ENCODE measurements at places on chromosomes 7 and 10.

- DNase-seq, result no peak
These were observed 29.5 kb upstream of the COBL start for GRCh38 chr7:51346126-51346525.

DNA sequence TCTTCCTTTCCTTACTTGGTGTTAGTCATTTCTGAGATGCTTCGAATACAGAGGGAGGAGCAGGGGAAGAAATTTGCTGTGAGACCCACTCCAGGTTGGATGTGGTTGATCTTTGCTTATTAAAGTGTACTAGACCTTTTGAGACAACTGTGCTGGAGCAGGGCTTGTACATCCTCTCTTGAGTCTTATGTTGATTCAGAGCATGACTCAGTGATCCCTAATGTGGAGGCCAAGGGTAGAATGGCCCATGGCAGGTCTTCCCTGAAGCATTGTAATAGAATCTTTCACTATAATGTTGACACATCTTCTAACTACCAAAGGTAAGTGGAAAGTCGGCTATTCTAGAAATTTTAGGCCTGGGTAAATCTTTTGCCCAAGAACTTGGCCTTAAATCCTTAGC is 17.0 kb upstream of the SFR1 start:
- no peak for DNase-seq

DNA sequence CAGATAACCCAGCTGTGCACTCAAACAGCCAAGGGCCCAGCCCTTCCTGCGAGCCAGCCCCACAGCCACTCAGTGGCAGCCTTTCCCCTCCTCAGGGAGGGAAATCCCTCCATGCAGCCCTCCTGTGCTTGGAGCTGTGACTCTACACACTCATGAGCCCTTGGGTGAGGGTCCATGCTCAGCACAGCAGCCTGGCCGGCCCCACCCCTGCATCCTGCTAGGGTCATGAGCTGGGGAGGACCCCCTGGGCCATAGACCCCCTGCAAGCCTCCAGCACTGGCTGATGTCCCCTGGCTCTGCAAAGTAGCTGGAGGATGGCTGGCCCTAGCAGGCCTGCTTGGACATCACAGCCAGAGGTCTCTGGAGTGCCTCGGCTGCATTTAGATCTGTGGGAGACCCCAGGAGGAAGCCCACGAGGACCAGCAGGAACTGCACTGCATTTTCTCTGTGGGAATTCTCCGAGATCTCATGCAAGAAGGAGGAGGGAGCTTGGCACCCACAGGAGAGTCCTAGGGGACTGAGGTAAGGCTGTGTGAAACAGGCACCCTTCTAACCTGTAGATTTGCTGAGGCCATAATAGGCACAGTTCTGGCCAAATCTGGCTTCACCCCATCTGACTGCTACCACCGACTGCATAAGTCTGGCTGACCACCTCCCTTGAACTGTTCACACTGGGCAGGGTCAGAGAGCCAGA is 17.4 kb downstream of the TMEM273 start:
- DNase-seq, result no peak

DNA sequence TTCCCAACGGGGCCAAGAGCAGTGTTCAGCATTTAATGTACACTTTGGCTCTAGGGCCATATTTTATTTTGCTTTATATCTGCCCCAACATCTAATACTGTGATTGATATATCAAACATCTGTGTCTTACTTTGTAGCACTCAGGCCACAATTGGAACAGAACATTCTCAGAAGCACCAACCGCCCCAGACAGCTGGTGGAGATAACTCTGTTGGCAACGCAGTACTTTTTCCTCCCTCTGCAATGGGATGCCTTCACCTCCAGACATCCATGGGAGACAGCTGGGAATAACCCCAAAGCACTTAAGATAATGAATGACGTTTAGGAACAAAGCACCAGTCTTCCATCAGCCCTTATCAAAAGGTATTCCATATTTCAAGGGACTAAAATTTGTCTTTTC is 57.4 kb downstream of the PIP4K2A start:
- no peak for DNase-seq

DNA sequence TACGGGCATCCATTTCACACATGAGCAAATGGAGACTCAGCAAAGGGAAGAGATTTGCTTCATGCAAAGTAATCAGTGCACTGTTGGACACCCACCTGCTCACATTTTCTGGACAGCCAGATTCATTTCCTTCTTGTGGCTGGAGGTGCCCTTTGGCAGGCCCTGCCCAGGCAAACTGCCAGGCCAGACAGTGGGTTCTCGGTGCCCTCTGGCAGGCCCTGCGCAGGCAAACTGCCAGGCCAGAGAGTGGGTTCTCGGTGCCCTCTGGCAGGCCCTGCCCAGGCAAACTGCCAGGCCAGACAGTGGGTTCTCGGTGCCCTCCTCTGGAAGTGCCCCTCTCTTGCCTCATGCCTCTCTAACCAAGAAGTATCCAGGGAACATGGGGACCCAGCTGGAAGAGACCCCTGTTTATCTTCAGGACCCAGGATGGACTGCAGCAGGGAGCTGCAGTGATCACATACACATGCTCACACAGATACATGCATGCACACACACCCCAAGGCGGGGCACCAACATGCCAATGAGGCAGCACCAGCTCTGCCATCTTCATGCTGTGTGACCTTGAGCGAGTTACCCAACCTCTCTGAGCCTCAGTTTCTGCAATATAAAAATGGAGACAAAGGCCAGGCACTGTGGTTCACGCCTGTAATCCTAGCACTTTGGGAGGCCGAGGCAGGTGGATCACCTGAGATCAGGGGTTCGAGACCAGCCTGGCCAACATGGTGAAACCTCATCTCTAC is 67.1 kb downstream of the OAT start:
- DNase-seq, result no peak

- DNase-seq, result no peak
These were observed 17.9 kb upstream of the EIF3B start for GRCh38 chr7:2336626-2337299.

- DNase-seq, result no peak
These were observed 869.4 kb upstream of the PHF14 start for GRCh38 chr7:10104292-10104691.

- no peak for DNase-seq
These were observed 558.4 kb downstream of the SDK1 start for GRCh38 chr7:3859431-3859830.

DNA sequence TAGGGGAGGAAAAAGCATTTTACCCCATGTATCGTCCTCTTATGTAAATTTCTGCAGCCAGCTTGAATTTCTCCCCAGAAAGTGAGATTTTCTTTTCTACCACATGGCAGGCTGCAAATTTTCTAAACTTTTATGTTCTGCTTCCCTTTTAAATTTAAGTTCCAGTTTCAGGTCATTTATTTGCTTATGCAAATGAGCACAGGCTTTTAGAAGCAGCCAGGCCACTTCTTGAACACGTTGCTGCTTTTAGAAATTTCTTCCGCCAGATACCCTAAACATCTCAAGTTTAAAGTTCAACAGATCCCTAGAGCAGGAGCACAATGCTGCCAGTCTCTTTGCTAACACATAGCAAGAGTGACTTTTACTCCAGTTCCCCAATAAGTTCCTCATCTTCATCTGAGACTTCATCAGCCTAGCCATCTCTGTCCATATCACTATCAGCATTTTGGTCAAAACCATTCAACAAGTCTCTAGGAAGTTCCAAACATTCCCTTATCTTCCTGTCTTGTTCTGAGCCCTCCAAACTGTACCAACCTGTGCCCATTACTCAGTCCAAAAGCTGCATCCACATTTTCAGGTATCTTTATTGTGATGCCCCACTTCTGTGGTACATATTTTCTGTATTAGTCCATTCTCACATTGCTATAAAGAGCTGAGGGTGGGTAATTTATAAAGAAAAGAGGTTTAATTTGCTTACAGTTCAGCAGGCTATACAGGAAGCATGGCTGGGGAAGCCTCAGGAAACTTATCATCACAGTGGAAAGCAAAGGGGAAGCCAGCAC is 16.3 kb downstream of the EZH2 start:
- no peak for DNase-seq

DNA sequence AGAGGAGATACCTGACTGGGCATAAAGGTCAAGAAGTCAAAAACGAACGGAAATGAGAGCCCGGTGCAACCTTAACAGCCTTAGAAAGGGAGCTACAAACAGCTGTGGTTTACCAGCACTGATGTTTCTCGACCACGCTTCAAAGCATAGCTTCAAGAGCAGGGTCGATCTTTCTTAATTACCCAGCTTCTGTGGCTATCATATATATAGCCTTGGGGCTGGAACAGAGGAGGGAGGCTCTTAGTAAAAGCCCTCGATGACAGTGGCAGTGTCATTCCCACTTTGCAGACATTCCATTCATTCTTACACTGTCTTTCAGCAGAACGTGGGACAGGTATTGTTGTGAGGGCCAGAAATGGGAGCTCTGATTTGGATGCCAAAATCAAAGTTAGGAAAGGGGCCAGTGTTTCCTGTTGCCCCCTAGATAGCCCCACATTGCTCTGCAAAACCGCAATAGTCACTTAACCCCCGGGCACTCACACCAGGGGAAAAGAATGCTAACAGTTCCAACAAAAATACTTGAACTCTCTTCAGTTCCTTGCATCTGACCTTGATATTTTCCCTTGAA is 141.5 kb downstream of the MTPAP start:
- peak; percentile 56 for DNase-seq

- DNase-seq, result no peak
These were observed 118.0 kb upstream of the PRSS58 start for GRCh38 chr7:142375710-142376313.

- DNase-seq, result no peak
These were observed 5.7 kb downstream of the HOXA5 start for GRCh38 chr7:27137640-27138315.

DNA sequence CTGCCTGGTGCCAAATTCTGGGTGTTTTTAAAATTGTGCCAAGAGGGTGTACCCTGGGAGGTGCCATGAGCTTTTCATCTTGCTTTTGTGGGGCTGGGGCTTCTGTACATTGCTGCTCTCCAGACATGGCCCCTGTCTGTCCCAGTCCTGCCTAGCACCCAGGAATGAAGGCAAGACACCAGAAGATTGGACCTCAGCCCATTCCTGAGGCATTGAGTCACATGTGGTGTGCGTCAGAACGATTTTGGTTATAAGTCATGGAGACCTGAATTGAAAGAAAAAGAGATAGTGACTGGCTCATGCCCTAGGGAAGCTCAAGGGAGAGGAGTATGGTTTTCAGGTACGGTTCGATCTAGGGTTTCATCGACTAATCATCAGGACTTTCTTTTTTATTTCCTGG is 493.2 kb downstream of the TYW1 start:
- DNase-seq, result no peak

GRCh38 chr10:126565441-126565840 is 105.1 kb downstream of the C10orf90 start:
- no peak for DNase-seq

GRCh38 chr7:78018641-78019446 is 220.3 kb downstream of the PHTF2 start:
- DNase-seq, result peak; percentile 26

- no peak for DNase-seq
These were observed 1.6 kb downstream of the SFMBT2 start for GRCh38 chr10:7409045-7409731.

- DNase-seq, result no peak
These were observed 182.2 kb downstream of the HTR7 start for GRCh38 chr10:90675621-90676020.

DNA sequence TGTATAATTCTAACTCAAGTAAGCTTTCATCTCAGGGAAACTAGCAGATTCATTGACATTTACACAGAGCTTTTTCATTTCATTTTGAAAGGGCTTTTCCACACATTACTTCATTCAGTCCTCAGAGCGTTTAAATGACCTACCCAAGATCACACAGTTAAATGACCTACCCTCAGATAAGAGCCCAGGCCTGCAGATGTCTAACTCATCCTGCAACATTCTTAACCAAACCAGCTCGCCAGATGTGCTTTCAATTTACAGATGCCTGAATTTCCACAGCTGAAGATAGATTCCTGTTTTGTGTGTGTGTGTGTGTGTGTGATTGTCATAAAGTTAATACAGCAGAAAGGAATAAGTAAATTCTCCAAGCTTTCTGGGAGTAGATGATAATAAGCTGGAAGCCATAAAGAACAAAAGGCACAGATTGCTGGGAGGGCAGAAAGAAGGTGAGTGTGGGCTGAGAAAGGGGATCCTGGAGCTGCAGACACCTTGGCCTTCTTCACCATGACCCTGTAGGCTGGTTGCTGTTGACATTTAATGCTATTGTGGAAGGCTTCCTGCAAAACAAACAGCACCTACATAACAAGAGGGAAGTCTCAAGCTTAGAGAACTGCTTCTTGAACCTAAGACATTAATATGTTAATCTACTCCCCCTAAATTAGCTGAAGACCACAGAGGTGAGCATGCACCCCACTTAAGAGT is 489.7 kb upstream of the CELF2 start:
- no peak for DNase-seq

DNA sequence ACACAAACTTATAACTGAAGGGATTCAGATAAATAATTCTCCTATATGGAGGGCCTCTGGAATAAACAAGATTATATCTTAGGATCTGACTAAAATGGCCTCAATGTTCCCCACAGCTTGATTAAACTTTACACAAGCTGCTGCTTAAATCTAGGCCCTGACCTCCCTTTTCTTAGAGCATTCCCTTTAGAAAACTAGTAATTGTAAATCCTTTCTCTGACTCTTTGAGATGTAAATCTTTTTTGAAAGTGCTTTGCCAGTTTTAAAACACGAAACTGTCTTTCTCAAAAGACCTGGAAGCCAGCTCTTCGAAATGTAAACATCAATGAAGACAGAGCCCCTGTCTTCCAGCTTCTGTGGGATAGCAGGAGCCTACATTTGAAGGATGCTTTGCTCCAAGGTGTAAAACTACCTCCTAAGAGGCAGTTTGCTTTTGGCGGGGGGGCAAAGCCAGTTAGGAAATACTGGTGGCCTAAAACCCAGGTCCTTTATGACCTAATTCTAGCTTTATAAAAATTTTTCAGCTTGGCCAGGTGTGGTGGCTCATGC is 758.7 kb downstream of the CNTNAP2 start:
- DNase-seq, result no peak

DNA sequence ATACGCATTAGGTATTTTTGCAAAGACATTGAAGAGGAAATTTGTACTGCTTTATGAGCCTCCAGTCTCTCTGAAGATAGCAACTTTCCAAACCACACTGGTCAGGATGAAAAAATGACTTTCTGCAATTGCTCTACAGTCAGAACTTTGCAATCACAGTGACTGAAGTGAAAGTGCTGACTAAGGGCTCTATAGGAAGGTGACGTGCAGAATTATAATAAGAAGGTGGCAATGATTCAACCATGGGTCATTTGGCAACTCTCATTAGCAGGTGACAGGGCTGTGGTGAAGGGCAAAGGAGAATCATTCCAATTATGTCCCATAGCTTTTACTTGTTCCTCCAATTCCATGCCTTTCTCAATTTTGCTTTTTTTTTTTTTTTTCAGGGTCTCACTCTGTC is 311.0 kb downstream of the ANKRD30A start:
- no peak for DNase-seq

DNA sequence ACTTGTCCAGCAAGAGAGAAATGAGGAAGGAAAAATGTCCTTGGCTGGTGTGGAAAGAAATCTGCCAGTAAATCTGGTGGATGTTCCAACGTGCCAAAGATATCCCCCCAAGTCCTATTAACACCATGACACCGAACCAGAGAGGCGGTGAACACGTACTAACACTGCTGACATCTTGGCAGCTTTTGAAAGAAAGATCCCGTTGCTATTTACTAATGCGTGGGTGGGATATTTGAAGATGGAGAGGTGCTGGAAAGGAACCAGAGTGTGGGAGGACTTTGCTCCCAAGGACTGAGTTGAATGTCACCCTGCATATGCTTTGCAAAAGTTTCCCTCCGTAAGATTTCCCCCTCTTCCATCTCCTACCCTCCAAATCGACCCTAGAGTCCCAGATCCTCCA is 7.9 kb downstream of the CCDC3 start:
- DNase-seq, result no peak

Measured in renal pelvis (tissue), 12 donors.